ENCODE measurements at places on chromosomes 11 and 22.
A peak's percentile ranks its signal among the peaks of the same experiment; 100 is the strongest.

DNA sequence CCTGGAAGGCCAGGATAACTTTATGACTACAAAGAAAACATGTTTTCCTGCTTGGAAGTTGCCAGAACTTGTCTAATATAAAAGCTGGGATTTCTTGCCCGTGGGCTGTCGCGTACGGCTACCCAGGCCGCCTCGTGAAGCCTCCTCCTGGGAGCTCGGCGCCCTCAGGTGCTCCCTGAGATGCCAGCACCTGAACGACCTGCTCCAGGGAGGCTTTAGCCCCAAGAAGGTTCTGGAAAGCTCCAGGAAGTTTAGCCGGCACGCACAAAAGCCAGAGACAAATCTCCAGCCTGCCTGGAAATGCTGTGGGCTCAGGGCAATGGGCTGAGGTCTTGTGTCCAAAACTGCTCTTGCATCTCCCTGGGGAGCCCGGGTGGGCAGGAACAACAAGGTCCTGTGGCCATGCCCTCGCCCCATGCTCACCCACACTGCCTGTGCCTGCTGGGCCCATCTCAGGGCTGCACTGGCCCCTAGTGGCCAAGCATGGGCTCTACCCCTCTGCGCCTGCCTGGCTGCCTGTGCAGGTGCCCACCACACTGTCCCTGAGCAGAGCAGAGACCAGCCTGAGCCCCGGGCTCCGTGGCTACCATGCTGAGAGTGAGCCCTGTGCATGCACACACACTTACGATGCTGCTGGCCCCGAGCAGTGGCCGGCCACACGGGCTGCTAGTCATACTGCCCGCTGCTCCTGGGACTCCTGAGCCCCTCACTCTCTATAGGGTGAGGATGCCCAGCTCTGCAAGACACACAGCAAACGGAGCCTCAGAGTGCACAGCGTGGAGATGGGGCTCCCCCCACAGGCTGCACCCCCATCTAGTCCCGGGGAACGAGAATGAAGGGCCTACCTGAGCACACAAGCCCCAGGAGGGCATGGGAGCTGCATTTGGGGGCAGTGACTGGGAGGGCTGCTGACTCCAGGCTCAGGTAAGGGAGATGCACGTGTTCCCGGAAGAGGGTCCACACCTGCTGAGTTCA, 4.9 kb upstream of the CELSR1 start:
- DNase-seq, result peak; percentile 31

GRCh38 chr22:17213976-17214375, 5.3 kb downstream of the ADA2 start:
- no peak for DNase-seq

DNA sequence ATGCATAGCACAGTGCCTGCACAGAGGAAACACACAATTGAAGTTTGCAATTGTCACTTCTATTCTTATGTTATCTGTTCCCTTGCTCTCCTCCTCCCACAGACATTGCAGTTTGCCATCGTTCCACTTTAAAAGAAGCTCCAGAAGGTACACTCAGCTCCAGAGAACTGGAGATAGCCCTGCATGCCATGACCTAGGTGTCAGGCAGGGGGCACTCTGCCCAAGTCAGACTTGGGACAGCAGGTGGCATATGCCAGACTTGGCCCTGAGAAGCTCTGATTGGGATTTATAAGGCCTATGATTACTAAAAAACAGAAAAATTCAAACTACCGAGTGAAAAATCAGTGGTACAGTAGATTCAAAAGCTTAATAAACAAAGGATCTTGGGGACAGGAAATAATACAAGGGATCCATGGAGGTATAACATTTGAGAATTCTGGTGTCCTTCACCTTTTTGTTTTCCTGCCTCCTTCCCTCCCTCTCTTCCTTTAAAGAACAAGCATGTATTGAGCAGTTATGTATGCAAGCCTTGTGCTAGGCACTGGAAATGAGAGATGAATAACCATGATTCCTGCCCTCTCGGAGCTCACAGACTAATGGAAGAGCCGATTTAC, 40.0 kb downstream of the TENM4 start:
- peak; percentile 33 for DNase-seq

DNA sequence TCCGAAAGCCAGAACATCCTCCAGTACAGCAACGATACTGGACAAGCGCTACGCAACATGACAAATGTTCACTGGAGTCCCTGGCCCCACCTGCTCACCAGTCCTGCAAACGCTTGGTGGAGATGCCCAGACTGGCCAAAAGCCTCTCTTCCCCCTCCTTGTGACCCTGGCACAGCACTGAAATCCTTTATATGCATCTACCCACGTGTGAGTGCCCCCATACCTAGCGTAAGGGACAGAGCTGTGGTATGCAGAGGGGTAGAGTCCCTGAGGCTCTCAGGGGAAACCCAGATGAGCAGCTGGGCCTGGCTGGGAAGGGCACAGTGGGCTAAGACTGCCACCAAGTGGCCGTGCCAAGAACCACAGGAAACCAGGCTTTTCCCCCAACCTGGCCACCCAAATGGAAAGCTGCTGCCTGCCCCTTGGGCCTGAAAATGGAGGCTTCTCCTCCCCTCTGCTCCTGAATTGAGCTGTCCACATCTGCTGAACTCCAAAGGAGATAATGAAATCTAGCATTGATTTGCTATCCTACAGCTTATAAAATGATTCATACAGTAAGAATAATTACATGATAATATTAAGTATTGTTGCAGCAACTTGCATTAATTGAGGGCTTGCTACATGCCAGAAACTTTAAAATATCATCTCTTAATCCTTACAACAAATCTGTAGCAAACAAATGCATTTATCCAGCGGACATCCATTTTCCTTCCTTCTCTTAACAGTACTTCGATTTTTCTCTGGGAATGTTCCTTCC, 24.8 kb upstream of the TTC12 start:
- DNase-seq, result peak; percentile 66

- DNase-seq, result no peak
These were observed 121.1 kb downstream of the NTM start for GRCh38 chr11:131491503-131491902.

DNA sequence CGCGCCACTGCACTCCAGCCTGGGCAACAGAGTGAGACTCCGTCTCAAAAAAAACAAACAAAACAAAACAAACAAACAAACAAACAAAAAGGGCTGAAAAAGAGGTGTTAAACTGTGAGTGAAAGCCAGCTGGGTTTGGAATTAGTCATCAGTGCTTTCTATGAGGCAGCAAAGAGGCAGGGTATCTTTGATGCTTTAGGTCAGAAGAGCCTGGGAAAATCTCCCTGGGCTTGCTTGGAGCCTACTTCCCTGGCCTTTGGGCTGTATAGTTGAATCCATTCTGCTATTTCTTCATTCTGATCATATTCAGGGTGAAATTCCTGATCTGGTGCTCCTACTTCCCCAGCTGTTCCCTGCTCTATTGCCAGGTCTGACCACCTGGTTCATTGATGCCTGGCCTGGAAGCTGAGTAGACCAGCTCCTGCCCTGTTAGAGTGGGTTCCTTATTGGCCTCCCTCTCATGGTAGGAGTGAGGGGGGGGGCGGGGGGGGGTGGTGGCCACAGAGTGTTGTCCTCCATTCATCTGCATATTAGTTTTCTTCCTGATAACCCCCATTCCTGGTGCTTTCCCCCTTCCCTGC, 65.6 kb downstream of the INSC start:
- no peak for DNase-seq

- no peak for DNase-seq
These were observed 2.4 kb downstream of the ATF4 start for GRCh38 chr22:39522567-39523300.
